Foreskin keratinocyte (primary cell): ENCODE measurements at places on chromosomes 12 and 14.

DNA sequence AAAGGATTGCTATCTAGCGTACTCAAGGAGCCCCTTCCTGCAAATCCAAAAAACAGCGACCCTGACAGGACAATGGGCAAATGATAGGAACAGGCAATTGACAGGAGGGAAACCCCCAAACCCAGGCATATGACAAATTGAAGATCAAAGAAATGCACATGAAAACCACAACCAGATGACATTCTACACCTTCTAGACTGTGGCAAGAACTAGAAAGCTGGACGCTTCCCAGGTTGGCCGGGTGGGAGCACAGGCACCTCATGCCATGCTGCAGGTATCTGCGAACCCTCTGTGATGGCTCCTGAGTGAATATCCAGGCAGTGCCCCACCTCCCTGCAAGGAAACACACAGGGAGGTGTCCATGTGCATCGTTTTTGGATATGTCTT, 37.1 kb downstream of the CMKLR1 start:
- no peak for DNase-seq

- DNase-seq: no peak
Observed at GRCh38 chr14:31582286-31582691, 21.1 kb downstream of the NUBPL start.

GRCh38 chr12:252636-253035, 10.0 kb downstream of the SLC6A13 start:
- DNase-seq: no peak

DNA sequence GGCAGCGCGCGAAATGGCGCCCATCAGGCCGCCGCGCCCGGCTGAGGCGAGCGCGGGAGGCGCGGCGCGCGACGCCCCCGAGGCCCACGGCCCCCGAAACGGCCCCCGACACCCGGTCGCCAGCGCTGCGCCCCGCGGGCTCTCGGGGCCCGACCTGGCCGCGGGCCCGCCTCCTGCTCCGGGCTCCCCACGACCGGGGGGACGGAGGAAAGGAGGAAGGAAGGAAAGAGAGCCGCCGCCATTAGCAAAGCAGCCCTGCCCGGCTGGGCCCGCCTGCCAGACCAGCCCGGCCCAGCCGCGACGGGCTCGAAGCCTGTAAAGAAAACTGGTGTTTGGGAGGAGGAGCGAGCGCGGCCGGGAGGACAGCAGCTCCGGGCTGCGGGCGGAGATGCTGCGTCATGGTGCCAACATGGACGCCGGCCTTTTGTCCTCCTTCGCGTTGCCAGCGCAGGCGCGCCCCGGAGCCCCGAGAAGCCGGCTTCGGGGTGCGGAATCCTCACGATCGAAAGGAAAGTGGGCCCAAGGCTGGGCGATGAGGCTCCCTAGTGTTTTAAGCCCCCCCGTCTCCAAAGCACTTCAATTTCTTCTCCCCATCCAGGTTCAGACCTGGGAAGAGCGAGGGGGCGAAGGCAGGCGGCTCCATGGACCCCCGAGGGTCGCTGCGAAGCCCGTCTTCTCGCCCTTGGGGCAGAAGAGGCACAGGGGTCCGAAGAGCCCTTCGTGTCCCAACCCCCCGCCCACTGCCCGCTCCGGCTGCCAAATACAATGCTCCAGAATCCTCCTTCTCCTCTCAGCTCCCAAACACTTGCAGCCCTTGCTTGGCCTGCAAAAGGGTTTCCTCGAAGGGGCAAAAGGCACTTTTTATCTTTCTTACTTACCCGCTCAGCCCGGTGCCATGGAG, 2.9 kb upstream of the SETD1B start:
- DNase-seq: peak; percentile 59

DNA sequence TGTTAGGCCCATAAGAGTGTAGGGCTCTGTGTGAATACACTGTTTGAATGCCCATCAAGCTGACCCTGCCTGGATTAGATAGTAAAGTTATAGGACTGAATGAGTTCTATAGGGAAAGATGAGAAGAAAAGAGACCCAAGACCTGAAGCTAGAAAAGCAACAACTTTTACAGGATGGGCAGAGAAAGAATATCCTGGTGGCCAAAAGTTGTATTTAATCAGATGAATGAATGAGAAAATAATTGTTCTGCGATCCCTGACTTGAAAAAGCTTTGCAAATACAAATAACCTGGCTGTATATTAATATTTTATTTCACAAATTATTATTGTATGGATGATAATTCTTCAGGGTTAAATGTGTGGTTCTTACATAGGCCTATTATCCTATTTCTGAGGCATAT, 2.8 kb upstream of the ANO6 start:
- no peak for DNase-seq

- DNase-seq: no peak
Observed at GRCh38 chr14:61153914-61154545, 127.1 kb downstream of the TMEM30B start.

DNA sequence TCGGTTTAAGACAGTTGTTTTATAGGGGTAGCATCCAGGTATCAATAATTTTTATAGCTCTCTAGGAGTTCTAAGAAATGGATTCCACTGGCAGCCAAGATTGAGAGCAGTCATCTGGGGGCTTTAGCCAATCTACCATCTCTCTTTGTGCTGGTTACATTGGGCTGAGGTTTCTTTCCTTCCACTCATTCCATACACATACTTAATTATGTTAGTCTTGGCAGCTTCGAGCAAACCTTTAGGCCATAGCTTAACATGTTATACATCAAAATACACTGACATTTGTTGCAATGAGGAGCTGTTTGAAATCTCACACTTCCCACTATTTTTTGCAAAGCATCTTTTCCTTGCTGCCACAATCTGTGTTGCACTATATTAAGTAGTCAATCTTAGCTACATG, 63.1 kb downstream of the ARMH4 start:
- no peak for DNase-seq

DNA sequence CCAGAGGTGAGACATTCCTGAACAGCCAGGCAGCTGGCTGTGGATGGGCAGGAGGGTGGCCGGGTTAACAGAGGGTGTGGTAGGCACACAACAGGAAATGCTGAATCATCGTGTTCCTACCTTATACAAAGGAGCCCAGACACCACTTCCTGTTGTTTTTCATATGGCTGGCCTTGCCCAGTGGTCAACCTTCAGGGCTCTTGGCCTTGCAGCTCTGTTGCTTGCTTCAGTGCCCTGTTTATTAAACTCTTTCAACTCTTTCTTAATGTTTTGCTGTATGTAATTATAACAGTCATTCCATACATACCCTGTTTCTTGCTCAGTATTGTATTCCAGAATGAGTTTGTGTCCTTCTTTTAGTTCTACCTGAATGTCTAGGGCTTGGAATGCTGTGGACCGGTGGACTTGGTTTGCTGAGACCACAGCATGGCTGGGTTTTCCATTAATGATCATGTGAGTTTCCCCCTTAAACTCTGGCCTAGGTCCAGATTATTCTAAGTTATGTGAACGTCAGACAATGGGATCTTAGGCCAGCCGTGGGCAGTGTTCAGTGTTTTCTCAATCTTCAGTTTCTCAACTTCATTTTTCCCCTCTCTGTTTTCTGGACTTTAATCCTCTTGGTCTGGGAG, 11.9 kb downstream of the CFAP54 start:
- DNase-seq: peak; percentile 82

GRCh38 chr12:19263672-19264071, 134.1 kb downstream of the PLEKHA5 start:
- no peak for DNase-seq

DNA sequence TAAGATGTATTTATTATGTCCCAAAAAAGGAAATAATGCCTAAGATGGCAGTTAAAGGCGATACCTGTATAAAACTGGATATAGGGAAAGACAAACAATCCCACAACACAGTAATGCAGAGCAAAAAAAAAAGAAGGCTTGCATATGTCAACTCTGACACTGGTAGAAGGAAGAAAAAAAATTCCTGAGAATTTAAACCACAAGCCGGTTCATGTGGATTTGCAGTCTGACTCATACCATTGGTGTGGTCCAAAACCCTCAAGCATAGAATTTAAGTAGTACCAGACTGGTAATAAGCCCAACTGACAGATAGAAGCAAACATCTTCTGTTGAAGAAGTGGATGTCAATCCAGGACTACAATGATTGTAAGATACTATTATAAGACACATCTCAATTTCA, 7.2 kb downstream of the DNAI7 start:
- peak; percentile 60 for DNase-seq

- no peak for DNase-seq
Observed at GRCh38 chr12:24200010-24200409, 250.5 kb upstream of the SOX5 start.

DNA sequence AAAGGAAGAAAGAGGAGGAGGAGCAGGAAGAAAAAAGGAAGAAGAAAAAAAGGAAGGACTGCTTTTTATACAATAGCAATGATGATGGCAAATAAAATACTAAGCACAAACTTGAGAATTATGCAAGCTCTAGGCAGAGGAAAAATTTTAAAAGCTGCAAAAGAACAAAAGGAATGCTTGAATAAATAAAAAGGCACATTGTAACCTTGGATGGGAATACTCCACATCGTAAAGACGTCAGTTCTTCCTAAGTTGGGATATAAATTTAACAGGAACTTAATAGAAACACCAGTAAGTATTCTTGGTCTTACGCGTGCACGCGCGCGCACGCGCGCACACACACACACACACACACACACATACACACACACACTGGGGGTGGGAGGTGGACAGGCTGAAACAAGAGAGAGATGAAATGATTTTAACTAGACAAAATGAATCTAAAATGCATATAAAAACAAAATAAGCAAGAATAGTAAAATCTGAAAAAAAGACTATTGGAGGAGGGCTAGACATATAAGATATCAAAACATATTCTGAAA, 43.0 kb downstream of the SERPINA3 start:
- no peak for DNase-seq

- DNase-seq: no peak
Observed at GRCh38 chr12:2688381-2688931, 106.3 kb upstream of the FKBP4 start.

- DNase-seq: no peak
Observed at GRCh38 chr14:101105045-101105444, 201.5 kb upstream of the RTL1 start.

GRCh38 chr14:88049936-88050335, 45.0 kb downstream of the GPR65 start:
- no peak for DNase-seq

- DNase-seq: peak; percentile 60
Observed at GRCh38 chr14:61585598-61586543, 109.4 kb upstream of the HIF1A start.

DNA sequence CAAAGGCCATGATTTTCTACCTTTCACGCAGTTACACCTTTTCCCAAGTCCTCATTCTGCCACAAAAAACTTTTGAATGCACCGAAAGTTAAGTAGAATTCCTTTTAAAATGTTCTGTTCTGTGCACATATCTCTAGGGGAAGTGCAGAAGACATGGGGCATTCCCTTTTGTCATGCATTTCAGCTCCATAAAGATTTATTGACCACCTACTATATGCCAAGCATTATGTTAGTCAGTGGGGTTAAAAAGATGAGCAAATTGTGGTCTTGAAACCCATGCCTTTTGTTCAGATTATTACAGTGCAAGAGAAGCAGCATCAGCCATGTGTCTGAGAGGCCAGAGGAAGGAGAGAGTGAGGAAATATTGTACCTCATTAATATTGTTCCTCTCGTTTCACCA, 338.5 kb downstream of the RGS6 start:
- DNase-seq: no peak

- peak; percentile 87 for DNase-seq
Observed at GRCh38 chr12:93002293-93003054, 73.4 kb upstream of the EEA1 start.

DNA sequence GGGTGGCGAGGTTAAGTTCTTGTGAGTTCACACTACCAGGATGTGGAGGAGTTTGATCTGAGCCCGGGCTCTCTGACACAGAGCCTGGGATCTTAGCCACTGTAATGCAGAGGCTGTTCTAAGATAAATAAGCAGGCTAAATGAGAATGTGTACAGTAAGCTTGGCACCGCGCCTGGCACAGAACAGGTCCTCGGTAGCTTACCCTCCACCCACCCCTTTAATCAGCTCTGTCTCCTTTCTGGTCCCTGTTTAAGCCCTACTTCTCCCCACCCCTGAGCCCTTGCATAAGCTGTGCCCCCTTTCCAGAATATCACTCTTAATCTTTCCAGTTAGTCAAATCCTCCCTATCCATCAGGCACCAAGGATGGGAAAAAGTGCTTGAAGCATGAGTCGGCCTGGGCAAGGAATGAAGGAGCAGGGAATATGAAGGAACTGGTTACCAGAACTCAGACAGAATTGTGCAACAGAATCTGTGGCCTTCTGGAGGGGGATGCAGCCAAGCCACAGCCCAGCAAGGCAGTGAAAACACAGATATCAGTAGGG, 32.8 kb upstream of the CMKLR1 start:
- DNase-seq: no peak

DNA sequence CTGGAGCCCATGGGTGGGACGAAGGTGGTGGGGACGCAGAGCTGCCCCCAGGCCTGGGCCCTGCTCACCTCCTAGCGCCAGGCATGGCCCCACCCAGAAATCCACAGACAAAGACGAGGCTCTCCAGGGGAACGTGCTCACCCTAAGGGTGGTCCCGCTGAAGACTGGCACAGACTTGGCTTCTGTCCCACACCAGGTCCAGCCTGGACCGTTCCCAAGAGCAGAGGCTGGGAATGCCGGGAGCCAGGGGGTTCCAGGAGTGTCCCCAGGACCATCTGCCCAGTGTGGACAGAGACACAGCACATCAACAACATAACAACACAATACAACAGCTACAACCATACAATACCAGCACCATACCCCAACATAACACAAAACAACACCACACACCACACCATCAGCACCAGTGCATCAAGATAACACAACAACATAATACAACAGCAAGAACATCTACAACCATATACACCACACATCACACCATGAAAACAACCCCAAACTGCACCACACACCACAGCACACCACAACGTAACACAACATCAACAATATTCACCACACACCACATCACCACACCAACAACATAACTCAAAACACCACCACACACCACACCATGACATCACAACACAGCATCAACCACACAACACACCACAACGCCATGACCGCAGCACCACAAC, 329.6 kb downstream of the ADGRD1 start:
- no peak for DNase-seq

GRCh38 chr12:12645485-12645884, 33.8 kb downstream of the CREBL2 start:
- no peak for DNase-seq

DNA sequence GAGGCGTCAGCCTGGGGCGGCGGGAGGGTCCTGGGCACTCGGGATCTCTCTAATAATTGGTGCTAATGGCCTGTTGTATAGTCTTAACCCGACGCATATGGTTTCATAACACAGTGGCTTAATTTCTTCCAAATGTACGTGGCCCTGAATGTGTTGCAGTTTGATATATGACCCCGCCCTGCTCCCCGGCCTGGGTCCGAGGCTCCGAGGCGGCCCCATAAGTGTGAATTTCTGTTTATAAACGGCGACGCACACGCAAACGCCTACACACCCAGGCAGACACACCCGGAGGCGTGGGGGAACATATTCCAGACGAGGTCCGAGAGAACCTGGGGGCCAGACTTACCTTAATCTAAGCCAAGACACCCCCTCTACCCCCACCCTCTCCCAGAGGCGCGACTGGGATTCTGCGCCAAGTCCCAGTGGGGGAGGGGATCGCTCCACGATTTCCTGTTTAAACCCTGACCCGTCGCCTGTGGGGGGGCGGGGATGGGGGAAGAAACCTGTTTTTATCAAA, 9.7 kb upstream of the HOXC6 start:
- peak; percentile 53 for DNase-seq
